NCI-H748 treated with DMSO at 0.1 percent for 48 hours (cell line): ENCODE measurements at places on chromosomes 1 and 21.
A peak's percentile ranks its signal among the peaks of the same experiment; 100 is the strongest.

- DNase-seq, result no peak
Measured at GRCh38 chr21:35220301-35220700, 171.2 kb upstream of the RUNX1 start.

- DNase-seq, result peak; percentile 6
Measured at GRCh38 chr1:207454046-207454964, at the start of gene CR2. Gene CR2 (plus strand): TSS chr1:207454328. CDS start chr1:207454419, 91 bp downstream.

DNA sequence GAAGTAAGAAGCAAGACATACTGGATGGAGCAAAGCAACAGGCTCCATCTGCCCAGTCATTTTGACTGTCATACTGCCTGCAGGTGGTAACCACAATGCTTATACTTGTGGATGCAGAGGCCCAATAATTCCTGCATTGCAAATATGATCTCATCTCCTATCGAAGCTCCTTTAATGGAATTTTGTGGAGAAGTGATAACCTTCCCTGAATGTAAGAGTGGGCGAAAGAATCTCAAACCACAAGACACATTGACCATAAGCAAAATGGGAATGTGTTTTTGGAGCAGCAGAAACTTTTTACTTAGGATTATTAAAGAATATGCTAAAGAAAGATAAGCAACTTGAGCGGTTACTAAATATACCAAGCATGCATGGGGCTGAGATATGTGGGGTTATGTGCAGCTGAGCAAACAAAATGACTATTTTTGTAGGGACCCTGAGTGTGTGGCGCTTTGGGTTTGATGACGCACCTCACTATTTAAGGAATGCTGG lies 77.4 kb upstream of the BACH1 start:
- no peak for DNase-seq

- DNase-seq, result no peak
Measured at GRCh38 chr1:53259932-53260331, 21.6 kb upstream of the MAGOH start.

DNA sequence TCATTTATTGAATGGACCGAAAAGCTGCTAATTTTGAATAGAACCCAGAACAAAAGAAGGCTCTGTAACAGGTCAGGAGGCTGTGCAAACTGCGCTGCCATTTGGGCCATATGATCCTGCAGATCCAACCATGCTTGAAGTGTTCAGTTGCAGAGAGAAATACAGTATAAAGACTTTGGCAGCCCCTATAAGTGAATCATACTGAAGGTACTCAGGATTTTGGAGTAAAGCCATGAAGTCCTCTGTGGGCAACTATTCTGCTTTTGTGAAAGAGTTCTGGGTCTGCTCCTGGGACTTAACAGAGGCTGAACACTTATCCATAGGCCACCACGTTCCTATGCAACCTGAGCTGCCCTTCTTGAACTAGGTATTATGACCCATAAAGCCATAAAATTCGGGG lies 1613.6 kb upstream of the PRMT6 start:
- no peak for DNase-seq

GRCh38 chr1:32741413-32742198 lies 39.0 kb upstream of the SYNC start:
- no peak for DNase-seq

DNA sequence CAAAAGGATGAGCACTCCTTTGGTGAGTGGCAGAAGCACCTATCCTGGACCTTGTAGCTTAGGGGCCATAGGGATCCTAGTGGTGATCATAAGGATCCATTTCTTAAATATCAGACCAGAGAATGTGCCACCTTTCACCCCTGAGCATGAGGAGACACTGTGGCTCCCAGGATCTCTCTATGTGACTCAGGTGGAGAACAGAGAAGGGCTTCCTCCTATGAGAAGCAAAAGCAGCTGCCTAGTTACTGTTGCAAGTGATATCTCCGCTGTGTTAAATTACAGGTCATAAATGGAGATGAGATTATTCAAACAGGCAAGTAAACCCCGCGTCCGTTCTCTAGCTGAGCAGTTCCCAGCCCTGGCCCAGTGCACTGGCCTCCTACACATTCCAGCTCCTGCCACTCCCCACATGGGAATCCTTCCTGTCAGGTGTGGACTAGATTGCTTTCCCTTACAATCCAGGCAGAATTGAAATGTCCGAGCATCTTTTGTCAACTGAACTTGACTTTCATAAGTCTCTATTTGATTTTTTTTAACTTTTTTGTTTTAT lies 26.3 kb downstream of the CLEC20A start:
- DNase-seq, result no peak

DNA sequence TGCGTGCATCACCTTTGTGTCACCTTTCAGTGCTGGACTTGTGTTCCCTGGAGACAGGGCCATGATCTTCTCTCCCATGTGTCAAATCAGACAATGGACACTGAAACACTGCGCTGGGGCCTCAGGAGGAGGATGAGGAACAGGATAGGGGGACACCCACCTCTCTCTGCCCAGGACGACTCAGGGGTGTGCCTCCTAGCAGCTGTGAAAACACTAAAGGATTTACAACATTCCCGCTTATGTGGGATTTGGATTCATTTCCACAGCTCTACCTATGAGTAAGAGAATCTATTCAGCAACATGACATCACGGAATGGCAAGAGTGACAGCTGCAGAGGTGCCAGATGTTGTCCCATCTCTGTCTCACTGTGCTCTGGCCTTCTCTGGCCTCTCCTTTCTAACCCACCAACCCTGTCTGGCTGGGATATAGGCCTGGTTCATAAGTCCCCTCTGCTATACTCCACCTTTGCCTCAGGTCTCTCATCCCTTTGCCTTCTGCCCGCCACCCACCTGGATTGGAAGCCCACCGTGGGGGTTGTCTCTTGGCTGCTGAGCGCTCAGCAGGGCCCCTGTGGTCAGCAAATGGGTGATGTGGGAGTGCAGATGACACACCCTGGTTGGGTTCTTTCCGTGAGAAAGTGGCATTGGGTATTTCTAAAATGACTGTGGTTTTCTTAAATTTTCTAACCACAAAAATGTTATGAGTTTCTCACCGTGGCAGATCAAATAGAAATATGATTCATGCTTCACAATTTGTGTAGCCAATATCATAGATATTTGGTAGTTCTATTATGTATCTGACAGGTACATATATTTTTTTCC lies 47.1 kb upstream of the TLR5 start:
- no peak for DNase-seq

GRCh38 chr1:84504580-84505492 lies 1.4 kb upstream of the SPATA1 start:
- DNase-seq, result no peak

GRCh38 chr1:110643879-110644472 lies 30.8 kb downstream of the KCNA3 start:
- DNase-seq, result no peak

GRCh38 chr1:112319371-112320040 lies 76.5 kb upstream of the CTTNBP2NL start:
- no peak for DNase-seq

GRCh38 chr1:23732363-23733224 lies 10.7 kb upstream of the ELOA start:
- DNase-seq, result no peak

DNA sequence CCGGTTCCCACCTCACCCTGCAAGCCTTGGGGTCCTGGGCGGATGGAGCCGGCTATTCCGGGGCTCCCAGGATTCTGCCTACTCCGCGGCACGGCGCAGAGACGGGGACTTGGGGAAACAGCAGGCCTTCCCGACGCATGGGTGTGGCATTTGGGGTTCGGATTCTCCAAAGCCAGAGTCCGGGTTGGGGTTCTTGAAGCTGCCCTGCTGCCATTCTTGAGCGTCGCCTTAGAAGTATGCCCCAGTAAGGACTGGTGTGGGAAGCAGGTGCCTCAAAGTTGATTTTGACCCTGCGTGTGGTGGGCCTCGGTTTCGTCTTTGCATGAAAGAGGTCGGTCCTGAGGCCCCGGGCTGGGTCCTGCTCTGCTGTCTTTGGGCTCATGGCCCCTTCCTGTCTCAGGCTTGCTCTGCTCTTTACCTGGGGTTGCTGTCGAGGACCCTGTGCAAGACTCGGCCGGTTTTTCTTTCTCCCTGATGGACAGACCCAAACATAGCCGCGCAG lies 696 bp downstream of the GUK1 start:
- DNase-seq, result no peak

DNA sequence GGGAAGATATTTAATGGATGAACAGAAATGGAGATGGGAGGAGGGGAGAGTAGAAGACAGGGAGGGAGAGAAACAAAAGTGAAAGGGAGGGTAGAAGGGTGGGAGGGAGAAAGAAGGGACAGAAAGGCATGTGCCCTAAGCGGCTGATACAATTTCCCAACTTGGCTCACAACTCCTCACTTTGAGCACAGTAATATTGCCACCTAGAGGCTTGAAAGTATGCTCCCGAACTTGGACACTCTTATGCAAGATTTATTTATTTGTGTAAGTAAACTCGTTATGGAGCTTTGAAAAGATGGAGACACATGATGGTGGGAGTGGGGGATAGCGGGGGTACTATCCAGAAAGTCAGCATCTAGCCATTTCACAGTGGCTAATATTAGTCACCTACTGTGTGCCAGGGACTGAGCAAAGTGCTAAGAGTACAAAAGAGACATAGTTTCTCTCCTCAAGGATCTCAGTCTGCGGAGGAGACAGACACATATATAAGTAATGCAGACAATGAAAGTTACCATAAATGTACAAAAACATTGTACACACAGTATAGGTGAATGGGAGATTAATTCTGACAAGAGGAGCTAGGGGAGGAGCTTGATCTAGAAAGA lies 189.7 kb downstream of the SEC16B start:
- DNase-seq, result peak; percentile 56

DNA sequence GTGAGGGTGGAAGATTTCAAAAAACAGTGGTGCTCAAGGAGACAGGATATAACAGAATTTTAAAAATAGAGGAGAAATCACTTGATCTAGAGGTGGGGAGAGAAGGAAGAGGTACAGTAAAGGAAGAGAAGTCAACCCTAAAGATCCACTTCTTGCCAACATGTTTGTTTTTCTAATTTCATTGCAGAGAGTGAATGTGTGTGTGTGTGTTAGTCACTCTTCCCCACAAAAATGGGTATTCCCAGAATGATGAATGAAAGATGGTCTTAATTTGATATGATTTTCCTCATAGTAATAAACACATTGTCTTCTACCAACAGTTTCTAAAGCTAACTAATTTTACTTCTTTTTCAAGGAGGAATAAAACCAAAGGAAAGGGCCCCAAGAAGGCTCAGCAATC lies 74.2 kb upstream of the NGF start:
- no peak for DNase-seq

DNA sequence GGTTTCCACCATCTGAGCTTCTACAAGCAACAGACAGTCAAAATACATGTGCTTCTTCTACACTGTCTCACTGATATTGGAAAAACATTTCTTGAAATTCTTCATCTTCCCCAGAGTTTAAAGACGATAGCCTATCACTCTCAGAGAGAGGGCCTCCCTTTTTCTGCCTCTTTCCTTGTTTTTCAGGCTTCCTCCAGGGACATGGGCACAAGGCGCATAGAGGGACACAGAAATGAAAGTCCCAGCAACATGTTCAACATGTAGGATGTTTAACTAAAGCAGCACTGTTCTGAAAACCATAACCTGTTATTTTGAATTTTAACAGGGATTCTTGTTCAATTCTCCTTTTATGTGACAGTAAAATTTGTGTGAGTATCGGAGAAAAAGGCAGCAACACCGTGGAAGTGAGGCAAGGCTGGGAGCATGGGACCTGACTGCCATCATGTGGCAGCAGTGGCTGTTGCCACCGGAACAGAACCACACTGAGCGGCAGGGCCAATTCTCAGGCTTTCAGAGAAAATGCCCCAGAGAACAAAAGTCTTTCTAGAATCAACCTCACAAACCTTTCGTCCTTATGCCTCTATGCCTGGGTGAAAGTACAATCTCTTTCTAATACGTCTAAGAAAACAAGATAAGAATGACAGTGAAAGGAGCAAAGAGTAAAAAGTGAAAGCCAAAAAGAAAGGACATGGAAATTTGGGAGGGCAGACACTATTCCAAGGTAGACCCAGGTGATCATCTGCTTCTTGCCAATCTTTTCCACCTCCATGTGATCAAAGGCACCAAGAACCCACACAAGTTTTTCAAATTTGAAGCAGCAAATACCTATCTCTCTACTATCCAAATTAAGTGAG lies 54.5 kb downstream of the PCNX2 start:
- DNase-seq, result no peak

- no peak for DNase-seq
Measured at GRCh38 chr1:89286549-89287180, 14.0 kb upstream of the GBP5 start.

DNA sequence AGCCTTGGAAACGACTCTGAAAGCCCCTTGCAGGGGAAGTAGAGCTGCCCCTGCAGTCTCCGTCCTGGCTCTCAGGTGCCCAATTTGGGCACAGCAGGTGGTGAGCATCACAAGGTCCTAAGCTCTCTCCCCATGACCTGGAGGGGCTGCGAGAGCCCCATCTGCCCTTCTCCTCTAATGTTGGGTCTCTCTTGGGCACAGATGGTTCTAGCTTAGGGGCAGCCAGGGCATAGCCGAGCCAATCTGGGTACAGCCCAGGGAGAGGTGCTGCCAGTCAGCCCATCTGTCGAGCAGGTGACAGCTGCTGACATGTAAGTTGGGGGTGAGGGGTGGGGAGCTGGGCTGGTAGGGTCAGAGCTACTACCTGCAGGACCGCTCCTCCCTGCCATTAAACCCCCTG lies 50.7 kb downstream of the SYT2 start:
- no peak for DNase-seq

DNA sequence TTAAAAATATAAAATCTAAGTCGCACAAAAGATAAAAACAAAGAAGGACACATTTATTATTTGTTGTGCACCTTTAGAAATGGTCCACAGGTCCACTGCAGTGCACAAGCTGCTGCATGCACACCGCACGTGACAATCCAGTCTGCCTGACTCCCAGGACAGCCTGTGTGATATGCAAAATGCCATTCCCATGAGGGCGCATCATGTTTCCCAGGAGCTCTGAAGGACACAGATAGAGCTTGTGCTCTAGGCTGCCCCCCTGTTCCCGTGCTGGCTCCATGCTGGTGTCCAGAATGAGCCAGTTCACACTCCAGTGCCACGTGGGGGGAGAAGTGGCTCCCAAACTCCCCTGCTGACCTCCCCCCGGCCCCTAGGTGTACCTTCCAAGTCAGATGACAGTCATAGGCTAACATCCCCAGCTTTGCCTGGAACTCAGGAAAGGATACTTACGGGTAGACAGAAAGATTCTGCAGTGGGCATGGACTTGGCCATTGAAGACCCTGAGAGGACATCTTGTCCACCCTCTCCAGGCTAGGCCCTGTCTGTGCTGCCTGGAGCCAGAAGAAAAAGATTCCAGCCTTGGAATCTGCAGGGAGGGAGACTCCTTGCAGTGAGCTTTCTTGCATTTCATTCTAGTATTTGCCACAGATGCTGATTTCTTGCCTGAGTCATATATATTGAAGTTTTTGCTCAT lies 26.3 kb downstream of the RAB7B start:
- DNase-seq, result no peak
